ENCODE measurements at places on chromosomes 4 and X. TPM values are rescaled to one million over a fixed set of nuclear protein-coding genes. Genes with fewer than 3 reads are reported as not detected.

NXF2B gene
- polyA plus RNA-seq, result not detected

DNA sequence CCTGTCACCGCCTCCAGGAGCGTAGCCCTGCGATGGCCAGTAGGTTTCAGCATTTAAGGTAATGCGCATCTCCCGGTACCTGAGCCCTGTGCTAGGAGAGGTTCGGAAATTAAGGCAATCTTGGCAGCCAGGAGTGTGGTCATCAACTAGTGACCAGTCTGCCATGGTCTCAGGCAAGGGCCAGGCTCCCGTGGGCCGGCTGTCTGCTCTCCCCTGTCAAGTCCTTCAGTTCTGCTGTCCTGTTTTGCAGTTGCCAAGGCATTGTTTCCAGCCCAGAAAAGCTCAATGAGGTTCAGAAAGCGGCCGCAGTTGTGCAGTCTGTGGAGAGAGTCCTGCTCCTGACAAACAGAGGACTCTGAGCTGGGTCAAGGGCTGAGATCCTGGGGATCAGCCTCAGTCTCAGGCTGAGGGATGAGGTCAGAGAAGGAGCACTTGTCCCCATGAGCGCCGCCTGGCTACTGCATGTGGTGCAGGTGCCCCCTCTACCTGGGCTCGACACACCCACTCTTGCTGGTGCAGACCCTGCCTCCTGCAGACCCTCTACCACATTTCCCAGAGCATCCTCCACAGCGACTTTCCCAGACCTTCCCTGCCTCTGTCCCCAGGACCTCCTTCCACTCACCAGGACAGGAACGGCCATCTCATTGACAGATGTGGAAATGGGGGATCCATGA lies 53.4 kb upstream of the PSAPL1 start:
- DNase-seq, result no peak

DNA sequence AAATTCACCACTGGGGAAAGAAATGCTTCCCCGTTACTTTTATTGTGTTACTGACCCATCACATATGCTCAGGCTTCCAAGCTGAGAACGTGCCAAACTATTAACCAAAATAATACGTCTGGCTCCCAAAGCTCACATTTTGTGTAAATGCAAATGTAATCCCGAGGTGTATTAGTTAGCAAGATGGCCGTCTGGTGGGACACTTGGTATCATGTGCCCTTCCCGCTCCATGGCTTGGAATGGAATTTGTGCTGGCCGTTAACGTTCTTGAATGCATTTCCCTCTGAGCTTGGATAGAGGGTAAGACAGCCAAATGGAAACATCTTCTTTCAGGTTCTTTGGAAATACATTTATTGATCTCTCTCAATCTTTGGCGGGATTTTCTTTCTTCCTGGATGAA lies 105.0 kb downstream of the MFAP3L start:
- DNase-seq, result no peak

- no peak for DNase-seq
Measured at GRCh38 chr4:3021127-3021526, 53.2 kb downstream of the HTT-AS start.

DNA sequence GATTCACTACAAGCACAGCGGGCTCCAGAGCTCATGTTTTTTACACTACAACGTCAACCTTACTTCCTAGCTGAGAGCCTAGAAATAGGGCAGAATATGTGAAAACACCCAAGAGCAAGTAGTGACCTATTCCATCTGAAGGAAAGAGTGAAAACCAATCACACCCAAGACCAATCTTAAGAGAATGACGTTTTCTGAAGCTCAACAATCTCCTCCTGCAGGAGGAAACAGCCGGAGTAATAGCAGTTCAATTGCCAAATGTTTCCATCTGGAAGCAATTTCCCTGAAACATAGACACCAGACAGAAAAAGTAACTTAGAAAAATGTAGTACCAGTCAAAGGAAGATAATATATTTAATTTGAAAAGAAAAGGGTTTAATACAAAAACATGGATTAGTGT lies 142.4 kb downstream of the ANXA5 start:
- DNase-seq, result peak; percentile 97

GRCh38 chr4:7658341-7659204 lies 223.8 kb upstream of the PSAPL1 start:
- no peak for DNase-seq

TACR3 gene
- 5.7 TPM for polyA plus RNA-seq

GRCh38 chr4:33369446-33369845 lies 2649.3 kb downstream of the PCDH7 start:
- peak; percentile 22 for DNase-seq

LANCL3 gene
- polyA plus RNA-seq, result 0.21 TPM

GRCh38 chrX:107571296-107571998 lies 56.9 kb upstream of the PRPS1 start:
- no peak for DNase-seq

PKD2 gene
- polyA plus RNA-seq, result 42.7 TPM

- peak; percentile 69 for DNase-seq
Measured at GRCh38 chr4:54400802-54401201, 171.7 kb downstream of the PDGFRA start.

DNA sequence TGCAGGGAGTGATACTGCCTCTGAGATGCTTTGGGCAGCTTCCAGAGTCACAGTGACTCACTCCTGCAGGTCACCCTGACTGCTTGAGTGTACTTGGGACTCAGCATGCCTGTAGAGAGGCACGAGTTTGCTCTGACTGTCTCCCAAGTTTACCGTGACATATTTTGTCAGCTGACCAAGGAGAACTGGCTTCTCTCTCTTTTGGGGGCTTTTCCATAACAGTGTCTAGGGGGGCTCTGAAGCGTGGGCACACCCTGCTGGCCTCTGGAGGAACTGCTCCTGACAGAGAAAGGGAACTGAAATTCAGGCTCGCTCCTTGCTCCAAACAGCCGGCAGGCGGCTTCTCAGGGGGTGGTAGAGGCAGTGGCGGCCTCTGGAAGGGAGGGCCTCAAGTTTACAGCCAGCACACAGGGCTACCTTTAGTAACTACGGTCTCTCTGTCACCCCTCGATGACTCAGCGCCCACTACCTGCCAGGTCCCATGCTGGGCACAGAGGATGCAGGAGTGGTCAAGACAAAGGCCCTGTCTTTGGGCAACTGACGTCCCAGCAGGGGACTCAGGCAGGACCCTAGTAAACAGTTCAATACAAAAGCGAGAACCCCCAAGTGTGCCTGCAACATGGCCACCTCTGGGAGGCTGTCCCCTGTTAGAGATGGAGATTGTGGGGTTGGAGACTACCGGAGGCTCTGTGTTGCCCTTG lies 17.8 kb downstream of the ZNF185 start:
- peak; percentile 42 for DNase-seq

FGF2 gene
- 8.2 TPM for polyA plus RNA-seq

DNA sequence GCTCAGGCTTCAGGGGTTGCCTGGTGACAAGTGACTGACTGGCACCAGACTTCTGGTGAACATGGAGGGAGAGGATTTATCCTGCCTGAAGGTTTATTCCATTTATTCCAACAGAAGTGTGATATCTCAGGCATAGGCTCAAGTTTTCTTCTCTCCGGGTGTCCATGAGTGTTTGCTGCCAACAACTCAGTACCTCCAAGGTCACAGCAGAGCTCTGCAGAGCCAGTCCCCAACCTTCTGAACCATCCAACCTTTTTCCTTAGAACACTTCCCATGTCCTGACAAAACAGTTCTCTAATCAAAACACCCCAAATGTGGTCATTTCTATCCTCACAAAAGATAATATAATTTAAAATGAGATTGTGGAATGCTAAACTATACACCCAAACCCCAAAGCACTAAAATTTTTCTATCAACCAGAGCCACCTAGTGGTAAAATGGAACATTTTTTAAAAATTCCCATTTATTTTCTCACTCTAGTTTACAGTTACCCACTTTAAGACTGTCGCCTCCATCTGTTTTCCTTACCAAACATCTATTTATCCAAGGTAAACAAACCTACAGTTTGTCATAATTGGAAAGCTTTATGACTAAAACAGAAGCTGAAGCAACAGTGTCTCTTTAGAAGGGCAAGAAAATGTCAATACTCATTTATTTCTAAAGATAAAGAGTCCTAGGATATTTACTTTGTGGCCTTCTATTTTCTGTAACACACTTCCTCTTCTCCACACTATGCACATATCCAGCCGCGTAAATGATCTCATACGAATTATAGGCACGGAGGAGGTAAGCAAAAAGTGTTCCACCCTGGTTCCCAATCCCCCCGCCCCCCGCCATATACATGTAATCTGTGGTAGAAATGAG lies 39.5 kb downstream of the TMEM154 start:
- DNase-seq, result no peak

GRCh38 chr4:173074501-173074946 lies 94.1 kb upstream of the GALNT7 start:
- DNase-seq, result no peak

DNA sequence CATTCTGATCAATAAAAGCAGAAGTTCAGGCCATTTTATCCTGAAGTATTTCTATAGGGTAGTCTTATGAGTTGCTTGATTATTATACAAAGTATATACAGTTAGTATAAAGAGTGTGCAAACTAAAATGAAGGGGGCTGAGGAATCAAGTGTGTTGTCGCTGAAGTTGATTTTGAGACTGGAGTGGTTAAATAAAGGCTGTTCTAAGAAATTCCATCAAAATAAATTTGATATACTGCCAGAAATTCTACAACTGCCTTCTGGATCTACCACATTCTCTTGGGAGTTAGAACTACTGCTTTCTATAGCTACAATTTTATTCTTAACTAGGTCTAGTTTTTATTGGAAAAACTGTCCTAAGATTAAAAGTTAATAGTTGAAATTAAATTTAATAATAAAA lies 12.4 kb downstream of the EDNRA start:
- DNase-seq, result peak; percentile 33

- peak; percentile 81 for DNase-seq
Measured at GRCh38 chrX:154368630-154369448, 5.6 kb downstream of the FLNA start.

GRCh38 chr4:185309770-185310169 lies 86.0 kb downstream of the LRP2BP start:
- no peak for DNase-seq

- no peak for DNase-seq
Measured at GRCh38 chr4:42122237-42122636, 30.2 kb downstream of the BEND4 start.

DNA sequence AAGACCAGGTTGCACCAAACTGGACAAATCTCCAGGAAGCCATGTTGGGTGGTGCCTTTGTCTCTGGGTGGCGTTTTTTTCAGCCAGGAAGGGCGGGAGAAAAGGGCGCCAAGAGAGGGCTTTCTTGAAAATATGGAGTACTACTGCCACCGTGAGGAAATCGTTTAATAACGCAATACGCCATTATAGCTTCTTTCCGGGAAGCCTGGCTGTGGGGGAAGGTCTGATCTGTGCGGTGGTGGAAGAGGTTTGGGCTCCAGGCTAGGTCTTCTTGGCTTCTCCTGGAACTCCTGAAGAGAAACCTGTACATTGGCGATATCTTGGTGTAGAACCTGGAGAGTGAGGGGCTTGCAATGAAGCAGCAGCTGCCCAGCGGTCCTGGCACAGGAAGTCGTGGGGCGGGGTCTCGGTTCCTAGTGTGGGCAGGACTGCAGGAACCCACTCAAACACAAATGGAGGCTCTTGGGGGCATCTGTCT lies 202.7 kb downstream of the OR13H1 start:
- DNase-seq, result peak; percentile 95

DNA sequence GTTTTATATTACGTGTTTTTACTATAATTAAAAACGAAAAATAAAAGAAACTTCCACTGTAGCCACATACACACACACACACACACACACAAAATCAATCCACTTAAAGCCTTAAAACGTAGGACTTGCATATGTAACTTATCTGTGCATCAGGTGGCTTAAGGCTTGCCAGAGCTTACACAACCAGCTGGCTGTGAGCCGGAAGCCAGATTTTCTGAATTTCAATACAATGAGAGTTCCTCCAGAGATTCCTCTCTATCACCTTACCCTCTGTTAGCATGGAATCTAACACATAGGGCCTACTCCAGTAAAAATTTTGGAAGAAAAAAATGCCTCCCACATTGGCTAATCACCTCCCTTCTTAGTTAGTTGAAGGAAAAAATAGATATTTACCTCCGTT lies 27.9 kb upstream of the SLITRK4 start:
- DNase-seq, result peak; percentile 5

DNA sequence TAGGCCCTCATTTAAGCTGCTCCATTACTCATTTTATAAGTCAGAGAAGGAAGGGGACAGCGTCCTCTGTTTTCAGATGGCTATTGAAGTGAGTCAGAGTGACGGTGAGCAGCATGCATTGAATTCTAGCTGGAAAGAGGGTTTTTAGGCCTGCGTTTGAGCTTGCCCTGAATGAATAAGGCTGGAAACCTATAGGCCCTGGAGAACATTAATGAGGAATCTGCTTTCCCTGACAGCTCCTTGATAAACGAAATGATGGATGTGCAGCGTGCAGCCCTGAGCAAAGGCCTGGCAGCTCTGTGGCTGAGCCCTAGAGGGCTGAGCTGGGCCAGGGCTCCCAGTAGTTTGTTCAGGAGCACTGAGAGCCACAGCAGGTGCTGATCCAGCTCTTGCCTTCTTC lies 33.4 kb downstream of the TBL1X start:
- DNase-seq, result no peak

GRCh38 chr4:85078016-85078415 lies 111.5 kb upstream of the WDFY3 start:
- DNase-seq, result no peak

LRP2BP gene
- 3.4 TPM for polyA plus RNA-seq

GRCh38 chr4:173538909-173539445 lies 8.9 kb upstream of the HAND2 start:
- DNase-seq, result no peak

DNA sequence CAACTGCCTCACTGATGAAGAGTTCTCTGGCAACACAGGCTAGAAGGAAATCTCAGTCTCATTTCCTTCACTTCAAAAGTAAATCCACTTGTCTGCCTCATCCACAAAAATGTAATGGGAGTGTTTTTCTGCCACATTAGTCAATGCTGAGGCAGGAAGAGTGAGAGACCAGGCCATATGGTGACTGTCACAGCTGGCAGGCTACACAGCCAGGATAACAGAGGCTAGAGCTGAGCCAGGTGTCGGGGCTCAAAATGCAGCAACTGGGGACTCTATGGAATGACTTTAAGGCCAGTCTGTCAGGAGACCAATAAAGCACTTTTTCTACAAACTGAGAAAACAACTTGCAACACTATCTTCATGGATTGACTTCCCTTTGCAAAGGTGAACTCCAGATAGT lies 204.2 kb downstream of the GPC3 start:
- DNase-seq, result peak; percentile 43

GAGE2A gene
- polyA plus RNA-seq, result not detected

GRCh38 chr4:112329672-112330375 lies 32.7 kb downstream of the ALPK1 start:
- no peak for DNase-seq

- DNase-seq, result no peak
Measured at GRCh38 chr4:10925996-10926395, 241.4 kb upstream of the CLNK start.

ACE2 gene
- polyA plus RNA-seq, result 19.0 TPM

DNA sequence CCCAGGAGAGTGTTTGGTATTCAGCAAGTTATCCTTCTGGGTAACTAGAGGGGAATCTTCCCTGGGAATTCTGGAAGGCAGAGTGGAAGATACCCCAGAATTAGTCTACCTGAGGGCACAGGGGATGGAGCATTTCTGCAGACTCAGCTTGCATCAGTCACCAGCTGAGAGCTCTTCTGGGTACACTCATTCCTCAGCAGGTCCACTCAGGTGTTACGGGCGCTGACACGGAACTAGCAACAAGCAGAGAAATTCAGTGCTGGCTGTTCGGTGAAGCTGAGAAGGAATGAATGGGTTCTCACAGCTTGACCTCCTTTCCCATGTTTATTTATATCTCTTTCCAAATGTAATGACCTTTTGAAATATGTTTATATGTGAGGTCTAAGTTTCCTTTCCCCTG lies 106.0 kb upstream of the PNPLA4 start:
- no peak for DNase-seq

All from muscle of leg (tissue), 16 donors.